ENCODE measurements at places on chromosomes 13 and 19. TPM values are rescaled to one million over a fixed set of nuclear protein-coding genes. Genes with fewer than 3 reads are reported as not detected.

GRCh38 chr19:4115818-4116385 lies 8.0 kb downstream of the MAP2K2 start:
- DNase-seq, result no peak

GRCh38 chr13:47523771-47524170 lies 477.3 kb downstream of the SUCLA2 start:
- DNase-seq, result no peak

GRCh38 chr19:30288911-30289310 lies 83.3 kb upstream of the ZNF536 start:
- no peak for DNase-seq

The VSIG10L gene
- 0.94 TPM for total RNA-seq

The BEST2 gene
- not detected for total RNA-seq

The RYR1 gene
- total RNA-seq, result 3.5 TPM

The PGPEP1 gene
- 45.7 TPM for total RNA-seq
